Pericardium fibroblast (primary cell): ENCODE measurements at places on chromosomes 1 and 21. TPM values are rescaled to one million over a fixed set of nuclear protein-coding genes. Genes with fewer than 3 reads are reported as not detected.

Gene MAP1LC3C
- 1.9 TPM in 1 of 2 replicates, not detected in the other for total RNA-seq

Gene CCDC27
- not detected in 2 replicates for total RNA-seq

Gene GJA5
- not detected in 2 replicates for total RNA-seq

Gene TMEM200B
- 23.2 and 25.4 TPM in 2 replicates for total RNA-seq

Gene PSMA5
- 28.9 and 32.3 TPM in 2 replicates for total RNA-seq

Gene CYP4A11
- not detected in 2 replicates for total RNA-seq

Gene SLAMF1
- not detected in 2 replicates for total RNA-seq

Gene RBBP4
- 105 and 115 TPM in 2 replicates for total RNA-seq

Gene SYDE2
- total RNA-seq: 1.8 and 3.9 TPM in 2 replicates

Gene FAM163A
- not detected in 2 replicates for total RNA-seq

Gene KIF14
- total RNA-seq: 0.23 and 0.43 TPM in 2 replicates

Gene VSIG8
- 0.12 TPM in 1 of 2 replicates, not detected in the other for total RNA-seq

Gene XKR8
- total RNA-seq: 4.2 and 6.8 TPM in 2 replicates

Gene E2F2
- under 0.01 and 0.12 TPM in 2 replicates for total RNA-seq

Gene RPF1
- 20.9 and 25.9 TPM in 2 replicates for total RNA-seq

Gene MAN1C1
- total RNA-seq: 32.4 and 47.8 TPM in 2 replicates

Gene CYP4Z1
- not detected in 2 replicates for total RNA-seq

Gene CA6
- total RNA-seq: not detected in 2 replicates

Gene RCC2
- 41.8 and 50.9 TPM in 2 replicates for total RNA-seq

Gene DENND2C
- 2.1 and 5.7 TPM in 2 replicates for total RNA-seq

Gene FCER1G
- not detected in 2 replicates for total RNA-seq
